ENCODE measurements at places on chromosomes 2 and 18.

DNA sequence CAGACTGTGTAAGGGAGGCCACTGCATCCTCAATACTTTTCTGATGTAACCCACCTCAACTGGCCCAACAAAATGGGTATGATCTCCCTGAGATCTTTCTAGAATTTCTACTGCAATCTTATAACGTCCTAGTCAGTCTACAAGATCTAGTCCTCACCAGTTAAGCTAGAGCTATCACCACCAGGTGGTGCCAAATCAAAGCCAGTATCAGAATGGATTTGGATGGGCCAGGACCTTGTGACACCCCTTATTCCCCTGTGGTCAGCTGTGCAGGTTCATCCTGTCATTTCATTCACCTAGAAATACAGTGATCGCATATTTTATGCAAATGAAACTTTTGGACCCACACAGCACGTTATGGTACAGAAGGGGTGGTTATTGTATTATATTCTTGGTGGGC, 90.3 kb downstream of the OLA1 start:
- DNase-seq = peak; percentile 60

DNA sequence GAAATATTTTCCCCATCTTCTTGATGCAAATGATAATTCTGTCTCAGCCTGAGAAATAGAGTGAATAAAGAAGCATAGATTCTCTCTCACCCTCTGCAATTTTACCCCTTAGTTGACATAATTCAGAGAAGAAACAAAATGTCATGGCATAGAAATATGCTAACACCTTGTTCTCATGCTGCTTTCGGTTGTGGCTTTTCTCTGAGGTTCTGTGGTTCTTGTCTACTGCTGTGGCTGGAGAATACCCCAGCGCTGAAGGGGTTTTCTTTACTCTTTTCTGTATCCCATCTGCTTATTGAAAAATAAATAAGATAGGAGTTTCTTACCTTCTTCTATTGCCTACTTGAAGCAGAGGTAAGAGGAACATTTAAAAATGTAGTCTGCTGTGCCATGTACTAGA, 15.4 kb upstream of the RAB27B start:
- DNase-seq = peak; percentile 2

GRCh38 chr2:115070002-115070401, 627.6 kb downstream of the DPP10 start:
- DNase-seq = no peak

- peak; percentile 14 for DNase-seq
These were observed 21.3 kb upstream of the SPP2 start for GRCh38 chr2:234029150-234029733.

DNA sequence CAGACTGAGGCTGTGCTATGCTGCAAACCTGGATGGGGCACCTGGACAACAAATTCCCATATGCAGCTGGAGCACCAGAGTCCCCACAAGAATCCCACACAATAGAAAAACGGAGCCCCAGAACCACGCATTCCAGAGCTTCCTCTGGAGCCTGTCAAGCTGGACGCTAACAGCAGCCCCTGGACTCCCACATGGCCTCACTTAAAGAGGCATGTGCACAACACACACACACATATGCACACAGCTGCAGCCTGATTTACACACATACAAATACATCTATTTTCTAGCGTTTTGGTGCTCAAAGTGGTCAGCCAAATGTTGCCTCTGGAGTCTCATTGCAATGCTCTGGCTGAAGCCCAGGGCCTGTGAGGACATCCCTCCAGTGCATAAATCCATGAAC, 632.7 kb upstream of the ID2 start:
- DNase-seq = peak; percentile 39

DNA sequence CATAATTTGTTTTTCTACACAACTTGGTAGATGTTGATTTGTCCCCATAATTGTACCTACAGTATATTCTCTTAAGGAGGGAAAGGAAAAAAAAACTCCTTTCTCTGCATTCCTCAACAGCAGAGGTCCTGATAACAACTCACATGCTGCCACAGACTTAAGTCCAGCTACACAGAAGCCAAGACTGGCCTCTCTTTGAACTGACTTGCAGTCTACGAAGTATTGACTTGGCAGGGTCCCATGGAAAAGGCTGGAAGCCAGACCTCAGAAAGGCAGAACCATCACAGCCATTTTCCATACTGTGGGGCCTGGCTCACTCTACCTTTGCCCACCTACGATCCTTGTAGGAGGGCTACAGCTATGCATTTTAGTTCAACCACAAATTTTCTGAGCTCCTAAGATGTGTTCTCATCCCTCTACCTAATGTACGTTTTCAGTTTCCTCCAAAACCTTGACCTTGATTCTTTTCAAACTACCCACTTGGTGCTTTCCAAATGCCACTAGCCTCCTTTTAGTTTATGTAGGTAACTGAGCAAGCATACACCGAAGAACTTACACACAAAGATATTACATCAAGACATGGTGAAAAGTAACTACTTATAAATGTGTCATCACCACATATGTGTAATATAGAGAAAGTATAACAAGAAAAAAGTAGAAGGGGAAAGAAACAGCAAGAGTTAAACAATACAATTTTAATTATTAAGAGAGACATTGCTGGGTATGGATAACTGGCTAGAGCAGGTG, 12.2 kb downstream of the LONRF2 start:
- DNase-seq = no peak

GRCh38 chr2:175251425-175252041, 70.0 kb upstream of the ATP5MC3 start:
- DNase-seq = peak; percentile 39

DNA sequence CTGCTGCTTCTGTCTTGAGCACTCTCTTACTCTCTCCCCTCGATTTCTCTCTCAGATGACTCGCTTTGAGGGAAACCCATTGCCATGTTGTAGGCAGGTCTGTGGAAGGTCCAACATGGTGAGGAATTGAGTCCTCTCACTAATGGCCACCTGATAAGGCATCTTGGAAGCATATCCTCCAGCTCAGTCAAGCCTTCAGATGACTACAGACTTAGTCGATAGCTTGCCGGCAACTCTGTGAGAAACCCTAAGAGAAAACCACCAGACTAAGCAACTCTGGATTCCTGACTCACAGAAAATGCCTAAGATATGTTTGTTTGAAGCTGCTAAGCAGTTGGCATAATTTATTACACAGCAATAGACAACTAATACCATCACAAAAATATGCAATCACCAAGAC, 51.2 kb downstream of the WDR75 start:
- no peak for DNase-seq

GRCh38 chr18:50358844-50359243, 16.0 kb upstream of the SKA1 start:
- DNase-seq = no peak

GRCh38 chr2:88735853-88736252, 44.4 kb downstream of the RPIA start:
- peak; percentile 67 for DNase-seq

DNA sequence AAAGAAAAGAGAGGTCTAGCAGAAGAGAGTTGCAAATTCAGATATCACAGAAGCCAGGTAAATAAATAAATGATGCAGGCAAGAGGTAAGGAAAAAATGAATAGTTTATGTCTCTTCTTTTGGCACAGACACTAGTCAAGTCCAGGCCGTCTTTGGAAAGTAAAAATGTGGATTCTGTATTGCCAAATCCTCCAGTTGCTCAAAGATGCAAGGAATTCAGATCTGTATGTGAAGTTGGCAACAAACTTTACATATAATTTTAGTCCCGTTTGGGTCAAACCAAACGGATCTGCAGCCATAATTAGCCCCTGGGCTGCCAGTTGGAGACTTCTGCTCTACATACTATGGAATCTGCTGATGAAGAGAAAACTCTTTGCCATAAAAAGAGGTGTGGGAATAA, 200.5 kb upstream of the RND3 start:
- no peak for DNase-seq

DNA sequence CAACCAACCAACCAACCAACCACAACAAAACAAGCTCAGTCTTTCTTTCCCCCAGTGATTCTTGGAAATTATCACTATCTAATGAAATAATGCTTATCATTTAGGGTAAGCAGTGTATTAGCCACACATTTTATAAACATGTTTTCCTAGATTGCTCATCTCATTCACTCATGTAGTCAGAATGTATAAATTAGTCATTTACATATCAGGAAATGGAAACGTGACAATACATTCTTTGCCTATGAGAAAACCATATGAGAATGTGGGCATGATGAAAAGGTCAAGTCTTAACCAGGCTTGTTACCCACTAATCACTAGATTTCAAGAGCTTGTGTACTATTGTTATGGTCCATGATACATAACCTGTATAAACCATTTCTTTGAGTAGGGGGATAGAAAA, 1583.4 kb upstream of the PIK3C3 start:
- DNase-seq = no peak

GRCh38 chr2:223941579-223942277, 3.4 kb downstream of the WDFY1 start:
- peak; percentile 84 for DNase-seq

DNA sequence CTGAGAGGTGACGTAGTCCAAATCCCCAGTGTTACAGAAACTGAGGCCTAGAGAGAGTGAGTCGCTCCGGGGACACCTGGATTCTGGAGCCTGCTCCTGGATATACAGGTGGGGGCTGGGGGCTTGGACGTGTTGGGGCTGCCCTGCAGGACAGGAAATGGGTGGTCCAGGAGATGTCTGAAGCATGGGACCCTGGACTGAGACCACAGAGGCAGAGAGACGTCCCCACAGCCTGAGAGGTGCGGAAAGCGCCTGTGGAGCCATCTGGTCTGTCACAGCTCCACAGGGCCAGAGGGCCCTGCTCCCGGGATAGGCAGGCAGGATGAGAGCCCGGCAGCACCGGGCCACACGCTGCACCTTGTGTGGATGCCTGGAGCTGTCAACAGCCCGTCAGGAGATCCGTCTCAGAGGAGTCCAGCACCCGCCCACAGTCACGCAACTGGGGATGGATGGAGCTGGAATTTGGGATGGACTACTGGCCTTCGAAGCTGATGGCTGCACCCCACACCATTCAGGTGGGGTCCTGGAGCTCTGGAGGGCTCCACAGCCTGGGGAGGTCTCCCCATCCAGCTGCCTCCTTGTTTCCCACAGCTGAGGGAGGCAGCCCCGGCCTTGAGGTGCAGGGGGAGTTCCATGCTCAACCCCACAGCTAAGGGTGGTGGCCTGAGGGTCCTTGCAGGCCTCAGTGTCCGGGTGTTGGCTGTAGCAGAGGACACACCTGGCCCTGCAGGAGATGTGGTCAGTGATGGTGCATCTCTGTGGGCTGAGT, 303.0 kb downstream of the NDUFA10 start:
- DNase-seq = no peak

GRCh38 chr2:222854773-222855700, 5.8 kb upstream of the ACSL3 start:
- no peak for DNase-seq

DNA sequence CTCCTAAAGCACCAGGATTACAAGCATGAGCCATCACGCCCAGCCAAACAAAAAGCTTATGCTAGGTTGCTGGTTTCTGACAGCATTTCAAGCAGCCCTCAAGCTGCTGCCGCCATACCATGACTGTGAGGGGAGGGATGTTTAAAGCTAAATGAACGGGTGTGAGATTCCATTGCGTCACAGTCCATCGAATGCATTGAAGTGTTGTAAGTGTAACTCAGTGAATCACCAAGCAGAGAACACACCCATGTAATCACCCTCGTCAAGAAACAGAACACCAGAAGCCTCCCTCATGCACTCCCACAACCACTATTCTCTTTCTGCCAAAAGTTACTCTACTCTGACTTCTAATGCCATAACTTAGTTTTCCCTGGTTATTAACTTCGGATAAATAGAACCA, 32.8 kb upstream of the MC5R start:
- DNase-seq = no peak

- DNase-seq = no peak
These were observed 879.2 kb upstream of the ZEB2 start for GRCh38 chr2:145399131-145399530.

- DNase-seq = no peak
These were observed 797.0 kb downstream of the METTL4 start for GRCh38 chr18:1774261-1774660.

DNA sequence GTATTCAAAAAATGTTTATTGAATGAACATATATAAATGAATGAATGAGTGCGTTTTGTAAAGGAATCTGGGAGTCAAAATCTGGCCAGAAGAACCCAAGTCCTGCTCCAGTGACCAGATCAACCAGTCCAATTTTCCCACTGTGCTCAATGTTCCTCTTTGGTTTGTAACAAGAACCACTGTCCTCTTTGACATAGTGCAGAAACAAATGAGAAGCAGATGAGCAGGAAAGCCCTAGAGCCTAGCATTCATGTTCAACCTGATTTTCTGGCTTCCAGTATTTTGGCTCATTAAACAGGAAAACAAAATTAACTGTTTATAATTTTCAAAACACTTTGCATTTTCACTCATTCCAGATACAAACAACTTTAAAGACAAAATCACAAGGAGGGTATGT, 23.2 kb downstream of the FAM124B start:
- DNase-seq = no peak

- DNase-seq = no peak
These were observed 341.5 kb upstream of the ATP5MC3 start for GRCh38 chr2:175523001-175523400.

- DNase-seq = no peak
These were observed 2193.8 kb upstream of the PIK3C3 start for GRCh38 chr18:39761273-39761672.

- peak; percentile 37 for DNase-seq
These were observed 76.5 kb downstream of the HNRNPLL start for GRCh38 chr2:38526195-38526594.

DNA sequence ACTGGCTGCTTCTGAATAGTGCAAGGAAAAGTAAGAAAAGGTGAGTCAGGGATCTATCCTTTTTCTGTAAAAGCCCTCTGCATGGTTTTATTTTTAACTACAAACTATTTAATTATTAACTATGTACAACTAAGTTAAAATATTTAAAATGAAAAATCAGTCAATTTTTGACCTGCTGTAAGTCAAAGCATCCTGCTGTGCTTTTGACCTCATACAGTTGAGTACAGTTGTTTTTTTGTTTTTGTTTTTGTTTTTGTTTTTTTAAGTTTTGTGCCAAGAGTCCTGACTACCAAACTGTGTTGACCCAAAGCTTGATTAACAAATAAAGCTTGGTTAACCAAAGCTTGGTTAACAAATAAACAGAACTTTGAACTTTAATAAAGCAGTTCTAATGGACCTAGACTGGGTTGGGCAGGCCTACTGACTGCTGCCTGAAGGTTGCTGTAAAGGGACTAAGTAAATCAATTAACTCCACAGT, at the start of gene ACMSD:
Gene ACMSD (plus strand): TSS at position 474 of the 478 bp plus-strand sequence. CDS start 67 bp downstream, outside the sequence.
- DNase-seq = no peak

DNA sequence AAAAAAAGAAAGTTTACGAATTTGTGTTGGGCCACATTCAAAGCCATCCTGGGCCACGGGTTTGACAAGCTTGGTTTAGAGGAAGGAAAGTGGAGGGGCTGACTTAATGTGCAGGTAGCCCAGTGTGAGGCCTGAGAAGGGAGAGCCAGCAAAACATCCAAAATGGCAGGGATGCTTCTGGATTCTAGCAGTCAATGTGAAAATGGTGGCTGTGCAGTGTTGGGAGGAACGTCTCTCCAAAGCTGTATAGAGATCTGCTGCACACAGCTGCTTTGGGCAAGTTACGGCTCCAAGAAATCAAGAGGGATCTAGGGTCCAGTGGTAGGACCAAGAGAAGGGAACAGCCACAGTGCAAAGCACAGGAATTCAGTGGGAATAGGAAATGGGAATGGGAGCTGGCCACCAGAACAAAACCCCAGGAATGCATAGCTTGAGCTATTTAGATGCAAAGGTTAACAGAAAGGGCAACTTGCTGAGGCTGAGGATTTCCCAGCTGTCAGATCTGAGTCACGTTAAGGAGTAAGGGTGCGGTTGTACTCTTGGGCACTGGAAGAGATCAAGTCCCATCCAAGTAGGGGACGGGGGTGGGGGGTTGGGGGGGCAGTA, 70.6 kb downstream of the B3GNT2 start:
- DNase-seq = peak; percentile 93
